ENCODE measurements at places on chromosomes 12 and 14.

DNA sequence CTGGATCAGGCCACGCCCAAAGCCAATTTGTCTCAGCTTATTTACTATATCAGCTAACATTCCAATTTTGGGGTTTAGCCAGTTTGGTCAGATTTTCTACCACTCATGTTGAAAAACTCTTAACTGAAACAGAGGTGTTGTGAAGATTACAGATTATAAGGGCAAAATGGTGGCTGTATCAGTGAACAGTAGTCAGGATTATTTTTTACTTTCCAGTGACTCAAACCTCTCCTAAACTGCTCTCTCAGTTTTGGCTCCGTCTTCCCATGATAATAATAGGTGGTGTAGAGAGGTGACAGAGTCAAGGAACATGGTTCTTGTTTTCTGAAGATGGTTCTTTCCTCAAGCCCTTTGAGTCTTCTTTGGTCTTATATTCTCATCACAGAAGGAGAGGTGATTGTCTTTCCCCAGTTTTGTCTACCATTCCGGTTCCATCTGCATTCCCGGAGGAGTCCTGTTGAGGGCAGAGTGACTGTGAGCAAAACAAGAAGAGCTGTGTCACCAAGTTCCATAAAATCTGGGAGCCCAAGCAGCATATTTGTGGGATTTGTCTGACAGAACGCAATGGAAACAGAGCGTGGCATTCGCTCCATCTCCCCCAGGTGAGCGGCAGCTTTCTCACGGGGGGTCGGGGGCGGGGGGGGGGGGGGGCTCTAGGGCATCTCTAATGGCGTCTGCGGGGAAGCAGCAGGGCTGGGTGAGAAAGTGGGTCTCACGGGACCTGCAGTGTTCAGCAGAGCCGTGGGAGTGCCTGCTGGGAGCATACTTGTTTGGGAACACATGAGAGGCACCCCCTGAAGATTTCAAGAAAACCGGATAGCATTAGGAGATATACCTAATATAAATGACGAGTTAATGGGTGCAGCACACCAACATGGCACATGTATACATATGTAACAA is 59.1 kb downstream of the TBC1D30 start:
- no peak for DNase-seq

DNA sequence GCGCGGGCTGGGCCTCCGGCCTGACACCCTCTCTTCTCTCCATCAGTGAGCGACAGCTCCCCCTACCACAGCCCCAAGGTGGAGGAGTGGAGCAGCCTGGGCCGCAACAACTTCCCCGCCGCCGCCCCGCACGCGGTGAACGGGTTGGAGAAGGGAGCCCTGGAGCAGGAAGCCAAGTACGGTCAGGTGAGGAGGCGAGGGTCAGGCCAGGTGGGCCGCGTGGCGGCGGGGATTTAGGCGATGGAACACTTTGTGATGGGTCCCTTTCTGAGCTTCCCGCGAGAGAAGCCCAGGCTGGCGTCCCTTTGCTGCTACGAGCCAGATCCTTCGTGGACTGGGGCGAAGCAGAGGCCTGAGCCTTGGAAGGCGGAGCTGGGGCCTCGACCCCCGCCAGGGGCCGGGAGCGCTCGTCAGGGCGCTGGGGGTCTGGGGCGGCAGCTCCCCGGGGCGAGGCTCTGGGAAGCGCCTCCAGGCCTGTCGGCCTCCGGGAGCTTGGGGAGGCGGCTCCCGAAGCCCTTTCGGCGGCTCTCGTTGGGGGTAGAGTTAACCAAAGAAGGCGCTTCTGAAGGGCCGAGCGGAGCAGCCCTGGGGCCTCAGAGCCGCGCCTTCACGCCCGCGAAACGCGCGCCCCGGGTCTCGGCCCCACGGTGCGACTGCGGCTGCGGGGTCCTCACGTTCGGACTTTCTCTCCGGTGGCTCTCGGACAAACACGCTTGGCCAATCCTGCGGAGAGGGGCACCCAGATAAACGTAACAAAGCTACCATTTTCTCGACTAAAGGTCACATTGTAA is 5.0 kb downstream of the PAX9 start:
- DNase-seq: no peak

DNA sequence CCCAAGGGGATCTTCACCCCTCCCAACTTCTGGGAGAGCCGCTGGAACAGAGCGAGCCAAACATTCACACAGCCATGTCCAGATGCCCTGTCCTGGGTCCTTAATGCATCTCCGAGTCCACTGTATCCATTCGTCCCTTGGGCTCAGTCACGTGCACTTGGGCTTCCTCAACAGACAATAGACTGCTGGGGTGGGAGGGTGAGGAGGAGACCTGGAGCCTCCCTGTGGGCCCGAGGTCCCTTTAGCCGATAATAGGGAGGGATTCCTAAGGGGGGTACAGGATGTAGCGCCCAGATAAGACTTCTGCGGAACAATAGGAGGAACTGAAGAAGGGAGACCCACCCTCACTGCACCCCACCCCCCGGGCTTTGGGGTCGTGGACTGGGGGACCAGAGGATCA is 6.7 kb downstream of the ARHGEF25 start:
- DNase-seq: no peak

DNA sequence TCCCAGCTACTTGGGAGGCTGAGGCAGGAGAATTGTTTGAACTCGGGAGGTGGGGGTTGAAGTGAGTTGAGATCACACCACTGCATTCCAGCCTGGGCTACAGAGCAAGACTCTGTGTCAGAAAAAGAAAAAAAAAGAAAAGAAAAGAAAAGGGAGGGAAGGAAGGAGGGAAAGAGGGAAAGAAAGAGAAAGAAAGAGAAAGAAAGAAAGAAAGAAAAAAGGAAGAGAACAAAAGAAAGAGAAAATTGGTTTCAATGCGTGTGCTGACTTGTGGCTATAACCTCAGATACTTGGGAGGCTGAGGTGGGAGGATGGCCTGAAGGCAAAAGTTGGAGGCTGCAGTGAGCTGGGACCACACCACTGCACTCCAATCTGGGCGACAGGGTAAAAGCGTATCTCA is 128.4 kb upstream of the TBX3 start:
- no peak for DNase-seq

DNA sequence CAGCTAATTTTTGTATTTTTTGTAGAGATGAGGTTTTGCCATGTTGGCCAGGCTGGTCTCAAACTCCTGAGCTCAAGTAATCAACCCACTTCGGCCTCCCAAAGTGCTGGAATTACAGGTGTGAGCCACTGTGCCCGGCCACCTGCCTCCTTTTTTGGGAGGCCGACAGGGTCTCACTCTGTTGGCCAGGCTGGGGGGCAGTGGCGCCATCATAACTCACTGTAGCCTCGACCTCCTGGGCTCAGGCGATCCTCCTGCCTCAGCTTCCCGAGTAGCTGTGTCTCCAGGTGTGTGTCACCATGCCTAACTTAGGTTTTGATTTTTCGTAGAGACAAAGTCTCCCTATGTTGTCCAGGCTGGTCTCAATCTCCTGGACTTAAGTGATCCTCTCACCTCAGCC is 70.7 kb downstream of the AACS start:
- DNase-seq: no peak

DNA sequence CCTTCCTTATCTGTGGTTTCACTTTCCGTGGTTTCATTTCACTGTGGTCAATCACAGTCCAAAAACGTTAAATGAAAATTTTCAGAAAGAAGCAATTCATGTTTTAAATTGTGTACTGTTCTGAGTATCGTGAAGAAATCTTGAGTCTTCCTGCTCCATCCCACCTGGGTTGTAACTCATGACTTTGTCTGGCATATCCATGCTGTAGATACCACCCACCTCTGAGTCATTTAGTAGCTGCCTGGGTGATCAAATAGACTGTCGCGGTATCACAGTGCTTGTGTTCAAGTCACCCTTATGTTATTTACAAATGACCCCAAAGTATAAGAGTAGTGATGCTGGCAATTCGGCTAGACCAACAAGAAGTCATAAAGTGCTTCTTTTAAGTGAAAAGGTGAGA is 521.2 kb downstream of the AACS start:
- no peak for DNase-seq

GRCh38 chr12:108768591-108769500 is 37.5 kb upstream of the CORO1C start:
- DNase-seq: no peak

DNA sequence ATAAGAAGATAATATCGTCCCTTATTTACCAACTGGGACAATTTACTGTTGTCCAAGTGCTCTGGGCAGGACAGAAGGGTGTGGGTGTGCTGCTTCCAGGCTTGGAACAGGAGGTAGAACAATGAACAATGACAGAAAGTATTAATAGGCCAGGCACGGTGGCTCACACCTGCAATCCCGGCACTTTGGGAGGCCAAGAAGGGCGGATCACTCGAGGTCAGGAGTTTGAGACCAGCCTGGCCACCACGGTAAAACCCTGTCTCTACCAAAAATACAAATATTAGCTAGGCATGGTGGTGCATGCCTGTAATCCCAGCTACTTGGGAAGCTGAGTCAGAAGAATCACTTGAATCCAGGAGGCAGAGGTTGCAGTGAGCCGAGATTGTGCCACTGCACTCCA is 2.5 kb downstream of the IFI27 start:
- DNase-seq: no peak

DNA sequence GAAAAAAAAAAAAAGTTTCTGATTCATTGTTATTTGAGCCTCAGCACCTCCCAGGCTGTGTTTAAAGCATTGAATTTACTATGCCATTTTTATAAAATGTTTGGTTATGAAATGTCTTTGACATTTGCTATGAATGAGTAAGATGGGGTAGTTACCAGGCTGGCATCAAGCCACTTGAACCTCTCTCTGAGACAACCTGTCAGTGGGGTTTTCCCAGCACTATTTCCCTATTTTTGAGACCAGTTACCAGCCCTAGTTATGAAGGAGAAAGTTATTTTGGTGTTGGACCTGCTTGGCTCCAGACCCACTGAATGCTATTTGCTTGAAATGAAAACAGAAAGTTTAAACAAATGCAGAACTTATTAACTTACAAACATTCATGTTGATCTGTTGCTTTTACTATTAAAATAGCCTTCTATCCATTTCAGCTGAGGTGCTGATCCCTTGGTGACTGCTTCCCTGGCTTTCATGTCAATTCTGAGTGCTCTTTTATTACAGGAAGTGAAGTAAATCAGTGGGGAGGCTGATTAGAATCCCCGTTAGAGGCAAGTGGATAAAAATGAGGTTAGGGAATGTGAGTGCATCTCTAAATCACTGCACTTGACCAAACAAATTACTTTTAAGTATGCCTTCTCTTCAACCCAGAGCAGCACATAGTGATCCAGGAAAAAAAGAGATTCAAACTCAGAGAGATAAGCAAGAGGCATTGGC is 37.8 kb downstream of the LLPH start:
- no peak for DNase-seq

Data from NCI-H2081 treated with DMSO at 0.1 percent for 48 hours (cell line).